Activated CD4-positive, alpha-beta T cell treated with anti-CD3 and anti-CD28 coated beads, Interleukin-2, amount 10 ng/mL, durations not matched to agents 24 days and 14 days (primary cell): ENCODE measurements at places on chromosomes 3 and 15.
A peak's percentile ranks its signal among the peaks of the same experiment; 100 is the strongest.

DNA sequence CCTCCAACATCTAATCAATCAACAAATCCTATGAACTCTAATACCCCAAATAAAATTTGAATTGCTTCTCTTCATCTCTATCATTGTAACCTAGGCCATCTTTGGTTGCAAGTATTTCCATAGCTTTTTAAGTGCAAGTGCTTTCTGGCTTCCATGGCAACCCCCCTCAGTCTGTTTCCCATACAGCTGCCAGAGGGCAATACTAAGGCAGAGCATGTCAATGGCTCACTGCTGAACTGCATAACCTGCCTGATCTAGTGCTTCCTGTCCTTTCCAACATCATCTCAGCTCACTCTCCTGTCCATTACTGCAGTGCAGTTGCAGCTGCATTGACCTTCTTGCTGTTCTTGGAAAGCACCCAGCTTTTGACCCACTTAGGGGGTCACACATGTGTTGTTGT is 198.4 kb downstream of the WNT5A start:
- H3K4me3 ChIP-seq = no peak overlapping the region
- DNase-seq = no peak
- no peaks in the 10 kb centered on the region for H3K36me3 ChIP-seq
- no peaks in the 10 kb centered on the region for H3K27me3 ChIP-seq

GRCh38 chr3:10292505-10293419 is at the start of gene GHRL:
Gene GHRL, minus strand, starts transcription at chr3:10292947. Its CDS starts 2,767 bp downstream, at chr3:10290180.
- no peaks in the 10 kb centered on the region for H3K27me3 ChIP-seq
- peak within 1 kb of the TSS; percentile 41 for H3K4me3 ChIP-seq
- peak within 1 kb of the TSS; percentile 89 for H3K27ac ChIP-seq
- no peak for DNase-seq
- peaks cover 8% of the 10 kb centered on the region for H3K4me1 ChIP-seq

GRCh38 chr3:68771681-68772080 is 160.7 kb downstream of the TAFA4 start:
- no peaks in the 10 kb centered on the region for H3K27me3 ChIP-seq
- no peaks in the 10 kb centered on the region for H3K36me3 ChIP-seq
- no peaks in the 10 kb centered on the region for H3K4me1 ChIP-seq
- no peak overlapping the region for H3K27ac ChIP-seq
- no peak overlapping the region for H3K4me3 ChIP-seq

- H3K4me3 ChIP-seq = no peak overlapping the region
- no peak overlapping the region for H3K27ac ChIP-seq
- no peaks in the 10 kb centered on the region for H3K36me3 ChIP-seq
- no peak for DNase-seq
- H3K27me3 ChIP-seq = no peaks in the 10 kb centered on the region
- no peaks in the 10 kb centered on the region for H3K4me1 ChIP-seq
Measured at GRCh38 chr3:155169197-155169596, 89.1 kb downstream of the MME start.

GRCh38 chr3:71119171-71119570 is 464.4 kb downstream of the FOXP1 start:
- no peak overlapping the region for H3K4me3 ChIP-seq
- no peak overlapping the region for H3K27ac ChIP-seq
- H3K36me3 ChIP-seq = peaks cover 56% of the 10 kb centered on the region
- no peaks in the 10 kb centered on the region for H3K27me3 ChIP-seq

- H3K4me1 ChIP-seq = peaks cover 4% of the 10 kb centered on the region
- peaks cover 28% of the 10 kb centered on the region for H3K27me3 ChIP-seq
- H3K4me3 ChIP-seq = no peak overlapping the region
- DNase-seq = peak; percentile 88
- no peaks in the 10 kb centered on the region for H3K36me3 ChIP-seq
Measured at GRCh38 chr3:23999012-23999641, 54.0 kb downstream of the NR1D2 start.

- H3K4me3 ChIP-seq = no peak overlapping the region
- H3K4me1 ChIP-seq = no peaks in the 10 kb centered on the region
- no peaks in the 10 kb centered on the region for H3K27me3 ChIP-seq
- H3K36me3 ChIP-seq = peaks cover 1% of the 10 kb centered on the region
- no peak for DNase-seq
- H3K27ac ChIP-seq = no peak overlapping the region
Measured at GRCh38 chr3:119413603-119414280, 49.7 kb downstream of the TMEM39A start.

GRCh38 chr3:15796771-15797641 is 773 bp downstream of the ANKRD28 start:
- peak overlapping the region; percentile 98 for H3K27ac ChIP-seq
- H3K27me3 ChIP-seq = no peaks in the 10 kb centered on the region
- DNase-seq = peak; percentile 75
- peaks cover 62% of the 10 kb centered on the region for H3K4me1 ChIP-seq
